Uterus (tissue), 4 donors: ENCODE measurements at places on chromosomes 1 and 21. TPM values are rescaled to one million over a fixed set of nuclear protein-coding genes. Genes with fewer than 3 reads are reported as not detected.

Gene PARS2
- total RNA-seq: 8.4 TPM

Gene ZFYVE9
- 51.7 TPM for total RNA-seq

Gene ASPM
- 38.0 TPM for total RNA-seq

Gene CSF1
- 19.8 TPM for total RNA-seq

Gene MIER1
- 59.9 TPM for total RNA-seq

Gene IQGAP3
- total RNA-seq: 13.2 TPM

Gene MSH4
- 0.29 TPM for total RNA-seq

Gene SIKE1
- total RNA-seq: 43.5 TPM

Gene TCHH
- not detected for total RNA-seq

Gene OPTC
- total RNA-seq: not detected

Gene C1orf21
- 15.0 TPM for total RNA-seq

Gene OR10J1
- total RNA-seq: not detected

Gene OR2M7
- total RNA-seq: not detected

Gene CROCC
- 33.9 TPM for total RNA-seq

Gene LRRC3
- under 0.01 TPM for total RNA-seq

Gene IRF6
- total RNA-seq: 28.3 TPM

Gene STMN1
- total RNA-seq: 34.6 TPM

Gene IL19
- total RNA-seq: not detected

Gene LCE1E
- total RNA-seq: not detected

Gene HSF2BP
- total RNA-seq: 5.7 TPM

Gene GSTM3
- total RNA-seq: 104 TPM

Gene APOBEC4
- 0.76 TPM for total RNA-seq

Gene TMPRSS15
- not detected for total RNA-seq

Gene CHODL
- total RNA-seq: 0.26 TPM
